ENCODE measurements at places on chromosomes 2 and 18. TPM values are rescaled to one million over a fixed set of nuclear protein-coding genes. Genes with fewer than 3 reads are reported as not detected.

The REG1B gene
- not detected for total RNA-seq

The SERPINB11 gene
- total RNA-seq, result not detected

The HOXD12 gene
- not detected for total RNA-seq

The PJVK gene
- total RNA-seq, result 2.5 TPM

The SP110 gene
- total RNA-seq, result 9.8 TPM

The EFR3B gene
- 0.83 TPM for total RNA-seq

The IL1B gene
- total RNA-seq, result 0.15 TPM

The NR4A2 gene
- total RNA-seq, result 0.33 TPM

The SH3RF3 gene
- total RNA-seq, result 8.4 TPM

The MAPK4 gene
- not detected for total RNA-seq

The TBR1 gene
- not detected for total RNA-seq

Data from smooth muscle cell of trachea (primary cell).